ENCODE measurements at places on chromosomes 11 and 22.

GRCh38 chr11:45580399-45580798, 85.0 kb downstream of the CHST1 start:
- DNase-seq, result no peak

DNA sequence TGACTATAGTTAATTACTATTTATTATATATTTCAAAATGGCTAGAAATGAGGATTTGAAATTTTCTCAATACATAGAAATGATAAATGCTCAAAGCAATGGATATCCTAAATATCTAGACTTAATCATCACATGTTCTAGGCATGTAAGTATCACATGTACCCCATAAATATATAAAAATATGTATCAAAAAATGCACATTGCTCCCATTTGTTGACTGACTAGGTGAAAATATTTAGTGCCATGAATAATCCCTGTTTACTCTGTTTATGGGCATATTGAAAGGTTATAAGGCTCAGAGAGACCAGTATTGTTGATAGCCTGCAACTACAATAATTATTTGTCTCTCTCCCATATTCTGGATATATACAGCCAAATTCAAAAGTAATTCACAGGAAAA, 3.1 kb downstream of the HBE1 start:
- no peak for DNase-seq

GRCh38 chr11:69854713-69855112, 35.5 kb upstream of the FGF3 start:
- no peak for DNase-seq

DNA sequence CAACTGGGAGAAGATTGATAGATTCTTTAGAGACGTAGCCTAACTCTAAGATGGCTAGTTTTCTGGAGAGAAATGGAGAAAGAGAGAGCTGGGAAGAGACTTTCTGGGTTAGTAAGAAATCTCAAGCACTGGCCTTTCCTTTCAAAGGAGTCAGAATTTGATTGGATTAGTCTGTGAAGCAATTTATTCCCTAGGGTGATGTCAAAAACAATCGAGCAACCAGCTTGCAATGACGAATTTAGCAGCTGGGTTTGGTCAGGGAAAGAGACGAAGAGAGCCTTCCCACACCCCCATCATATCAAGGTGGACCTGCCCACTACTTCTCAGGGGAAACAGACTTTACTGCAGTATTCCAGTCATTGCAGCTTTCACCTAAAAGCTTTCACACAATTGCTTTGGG, 10.8 kb downstream of the KRTAP5-6 start:
- no peak for DNase-seq

DNA sequence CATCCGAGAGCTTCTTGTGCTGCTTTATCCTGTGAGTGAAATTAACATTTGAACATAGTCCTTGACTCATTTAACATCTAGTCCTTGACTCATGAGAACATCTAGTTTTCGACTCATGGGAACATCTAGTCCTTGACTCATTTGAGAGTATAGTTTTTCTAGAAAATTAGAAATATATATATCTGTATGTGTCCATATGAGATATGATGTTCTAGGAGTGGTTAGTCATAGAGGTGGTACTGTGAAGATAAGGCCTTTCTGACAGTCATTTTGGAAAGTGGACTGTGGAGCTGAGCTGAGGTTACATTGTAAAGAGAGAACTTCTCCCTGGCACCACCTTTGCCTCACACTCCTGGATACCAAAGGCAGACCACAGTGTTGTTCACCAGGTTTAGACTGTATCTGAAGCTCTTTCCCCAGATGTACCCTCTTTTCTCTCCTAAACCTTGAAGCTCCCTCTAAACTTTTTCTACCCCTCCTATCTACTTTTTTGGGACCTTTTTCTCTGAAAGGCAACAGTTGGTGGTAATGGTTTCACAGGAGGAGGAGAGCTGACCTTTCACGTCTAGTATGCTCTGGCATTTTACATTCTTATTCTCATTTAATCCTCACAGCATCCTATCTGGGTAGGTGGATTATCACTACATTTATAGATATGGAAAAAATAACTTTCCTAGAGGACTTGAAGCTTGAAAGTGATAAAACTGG, 67.2 kb downstream of the PPP2R1B start:
- no peak for DNase-seq

GRCh38 chr11:30902929-30903328, 316.8 kb upstream of the MPPED2 start:
- DNase-seq, result no peak

GRCh38 chr11:100640646-100641045, 46.4 kb upstream of the ARHGAP42 start:
- DNase-seq, result no peak

DNA sequence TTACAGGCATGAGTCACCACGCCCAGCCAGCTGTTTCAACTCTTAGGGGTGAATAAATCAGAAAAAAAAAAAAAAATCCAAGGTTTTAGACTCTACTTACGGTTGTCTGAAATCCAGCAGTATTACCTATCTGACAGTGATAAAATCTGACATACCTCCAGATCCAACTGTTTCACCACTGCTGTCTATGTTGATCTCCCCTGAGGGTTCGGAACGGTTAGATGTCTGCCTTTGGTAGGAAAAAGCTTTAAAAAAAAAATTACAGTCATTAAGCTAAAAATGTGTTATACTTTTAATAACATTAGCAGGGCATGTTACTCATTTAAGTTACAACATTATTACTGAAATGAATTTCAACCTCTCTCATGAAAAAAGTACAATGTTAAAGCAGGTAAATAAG, 21.1 kb downstream of the NCAPD3 start:
- no peak for DNase-seq

GRCh38 chr11:68186061-68186460, 27.0 kb downstream of the KMT5B start:
- DNase-seq, result no peak

- no peak for DNase-seq
Measured at GRCh38 chr11:2794046-2794967, 91.3 kb downstream of the CDKN1C start.

DNA sequence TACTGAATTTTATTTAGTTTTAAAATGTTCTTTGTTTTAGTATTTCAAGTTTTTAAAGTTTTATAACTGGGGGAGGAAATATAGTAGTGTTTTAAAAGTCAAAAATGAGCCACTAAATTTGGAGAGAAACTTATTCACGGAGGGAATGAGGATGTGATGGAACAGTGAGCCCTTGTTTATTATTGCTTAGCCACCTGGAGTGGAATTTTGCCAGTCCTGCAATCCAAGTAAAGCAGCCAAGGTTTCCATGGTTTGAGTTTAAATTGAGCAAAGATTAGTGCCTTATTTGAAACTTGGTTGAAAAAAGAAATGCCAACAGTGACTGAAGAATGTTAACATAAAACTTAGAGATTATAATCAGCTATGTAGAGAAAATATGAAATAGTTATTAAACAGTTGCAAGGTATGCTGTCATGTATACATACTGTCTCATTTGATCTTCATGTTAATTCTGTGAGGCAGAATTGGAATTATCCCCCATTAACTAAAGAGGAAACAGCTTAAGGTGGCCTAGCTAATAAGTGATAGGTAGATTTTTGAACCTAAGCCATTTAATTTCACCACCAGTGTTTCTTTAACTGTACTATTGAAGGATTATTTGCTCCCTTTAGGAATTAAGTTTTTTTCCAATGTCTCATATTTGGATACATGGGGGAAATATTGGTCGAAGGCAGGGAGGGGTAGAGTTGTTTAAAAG, 36.4 kb downstream of the SWAP70 start:
- DNase-seq, result no peak

DNA sequence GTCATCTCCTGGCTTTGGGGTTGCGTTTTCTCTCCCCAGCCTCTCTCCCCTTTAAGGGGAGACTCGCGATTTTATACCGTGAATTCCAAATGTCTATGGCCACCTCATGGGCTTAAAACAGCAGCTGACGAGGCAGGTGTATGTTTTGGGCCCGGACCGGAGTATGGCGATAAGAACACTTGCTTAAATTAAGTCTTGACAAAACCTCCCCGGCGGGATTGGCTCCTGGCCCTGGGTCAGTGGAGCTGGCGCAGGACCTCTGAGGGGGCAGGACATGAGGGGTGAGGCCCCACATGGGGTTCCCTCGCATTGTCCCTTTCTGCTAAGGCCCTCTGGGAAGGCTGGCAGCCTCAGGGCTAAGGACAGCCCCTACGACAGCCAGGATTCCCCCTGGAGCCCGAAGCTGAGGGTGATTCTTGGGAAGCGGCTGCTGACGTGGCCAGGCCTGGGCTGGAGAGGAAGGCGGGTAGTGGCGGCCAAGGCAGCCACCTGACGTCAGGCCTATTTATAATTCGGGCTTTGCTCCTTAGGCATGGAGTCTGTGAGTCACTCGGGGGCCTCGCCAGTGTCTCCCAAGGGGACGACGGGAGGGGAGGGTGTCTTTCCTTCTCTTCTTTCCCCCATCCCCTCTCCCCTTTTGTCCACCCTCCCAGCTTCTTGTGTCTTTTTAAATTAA, 12.7 kb downstream of the MYO18B start:
- no peak for DNase-seq

- peak; percentile 35 for DNase-seq
Measured at GRCh38 chr11:100681064-100681502, 6.0 kb upstream of the ARHGAP42 start.

- peak; percentile 3 for DNase-seq
Measured at GRCh38 chr11:112129656-112130055, 34.2 kb downstream of the IL18 start.

DNA sequence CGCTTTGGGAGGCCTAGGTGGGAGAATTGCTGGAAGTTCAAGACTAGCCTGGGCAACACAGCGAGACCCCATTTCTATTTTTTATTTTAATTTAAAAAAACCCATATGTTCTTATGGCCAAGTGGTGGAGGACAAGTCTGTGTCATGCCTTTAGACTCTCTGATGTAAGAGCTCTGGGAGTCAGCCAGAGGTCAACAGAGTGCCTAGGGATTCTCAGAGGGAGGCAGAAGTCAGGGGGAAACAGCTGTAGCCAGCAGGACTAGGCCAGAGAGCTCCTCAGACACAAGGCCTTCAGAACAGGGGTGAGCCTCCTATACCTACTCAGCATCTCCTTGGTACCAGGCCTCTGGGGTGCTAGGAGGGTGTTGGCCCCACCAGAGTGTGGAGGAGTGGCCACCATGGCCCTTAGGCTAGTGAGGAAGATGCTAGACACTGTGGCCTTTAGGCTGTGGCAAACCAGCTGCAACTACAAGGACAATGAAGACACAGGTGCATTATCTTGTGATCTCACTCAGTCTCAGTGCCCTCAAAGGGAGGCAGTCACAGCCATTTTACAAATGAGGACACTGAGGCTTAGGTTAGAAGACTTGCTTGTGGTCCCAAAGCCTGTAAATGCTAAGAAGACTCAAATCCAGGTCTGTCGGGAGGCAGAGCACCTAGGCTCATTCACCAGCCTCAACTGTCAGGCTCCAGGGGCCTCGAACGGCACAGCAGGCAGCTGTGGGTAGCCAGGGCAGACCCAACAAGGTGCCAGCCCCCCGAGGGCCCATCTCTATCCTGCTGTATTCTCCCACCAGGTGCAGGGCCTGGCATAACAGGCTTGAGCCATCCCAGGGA, 5.0 kb downstream of the ZP1 start:
- DNase-seq, result no peak

DNA sequence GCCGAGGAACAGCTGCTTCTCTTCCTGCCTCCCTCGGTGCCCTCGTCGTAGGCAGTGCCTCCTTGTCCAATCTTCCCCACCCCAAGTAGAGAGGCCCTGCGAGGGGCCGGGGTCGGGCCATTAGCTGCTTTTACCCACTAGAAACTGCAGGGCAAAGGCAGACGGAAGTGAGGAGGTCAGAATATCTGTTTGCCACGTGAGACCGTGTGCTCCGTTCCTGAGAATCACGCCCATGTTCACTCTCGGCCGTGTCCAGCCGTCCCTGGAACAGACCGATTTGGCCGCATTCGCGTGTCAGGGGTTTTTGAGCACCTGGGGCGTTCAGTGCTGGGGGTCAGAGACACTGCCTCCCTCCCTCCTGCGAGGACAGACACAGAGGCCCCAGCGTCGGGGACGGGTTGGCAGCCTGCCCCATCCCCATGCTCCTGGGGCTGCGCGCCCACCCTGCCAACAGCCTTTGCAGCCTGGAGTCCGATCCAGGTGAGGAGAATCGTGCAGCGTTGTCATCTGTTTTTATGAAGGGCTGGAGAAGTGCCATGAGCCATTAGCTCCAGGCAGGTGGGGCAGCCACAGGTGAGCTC, 982.2 kb downstream of the BRD1 start:
- no peak for DNase-seq

GRCh38 chr11:72005347-72006260, 6.9 kb downstream of the IL18BP start:
- DNase-seq, result no peak

DNA sequence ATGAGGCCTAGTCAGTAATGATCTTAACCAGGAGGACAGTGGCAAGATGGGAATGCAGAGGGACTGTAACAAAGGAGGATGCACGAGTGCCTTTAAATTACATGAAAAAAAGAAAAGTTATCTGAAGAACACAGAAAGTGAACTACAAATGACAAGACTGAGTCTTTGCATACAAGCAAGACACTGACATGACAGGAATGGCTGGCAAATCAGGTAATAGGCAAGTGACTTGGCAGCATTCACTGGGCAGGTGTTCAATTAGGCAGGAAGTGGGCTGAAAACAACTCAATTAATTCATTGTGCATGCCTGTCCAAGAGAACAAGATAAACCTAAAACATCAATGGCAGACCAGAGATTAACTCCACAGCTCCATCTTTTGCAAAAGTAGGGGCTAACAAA, 24.0 kb downstream of the SMCO4 start:
- DNase-seq, result no peak

GRCh38 chr11:116547571-116547970, 225.2 kb downstream of the BUD13 start:
- no peak for DNase-seq

DNA sequence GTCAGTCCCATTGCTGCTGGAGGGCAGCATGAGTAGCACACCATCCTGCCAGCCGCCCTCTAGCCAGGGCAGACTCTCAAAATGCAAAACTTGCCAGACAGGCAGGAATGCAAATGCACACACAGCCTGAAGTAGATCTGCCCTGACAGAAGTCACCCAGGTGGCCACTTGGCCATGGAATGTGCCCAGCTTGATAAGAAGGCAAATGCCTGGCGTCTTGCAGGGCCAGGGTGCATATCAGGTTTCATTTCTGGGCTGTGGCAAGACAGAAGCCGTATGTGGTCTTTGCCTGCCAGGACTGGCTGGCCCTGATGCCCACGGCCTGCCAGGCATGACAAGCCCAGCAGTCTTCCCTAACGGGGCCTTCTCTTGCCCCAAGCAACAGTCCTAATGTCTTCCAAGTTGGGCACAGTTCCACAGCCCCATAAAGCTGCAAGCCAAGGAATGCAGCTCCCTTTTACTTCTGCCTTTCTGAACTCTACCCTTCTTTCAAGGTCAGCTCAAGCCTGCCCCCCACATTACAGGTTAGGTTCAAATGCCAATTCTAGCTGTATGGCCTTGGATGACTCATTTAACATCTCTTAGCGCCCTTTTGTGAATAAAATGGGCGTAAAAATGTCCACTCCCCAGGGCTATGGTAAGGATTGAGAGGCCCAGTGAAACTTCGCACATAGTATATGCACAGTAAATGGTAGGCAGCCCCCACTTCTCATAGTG, 29.7 kb downstream of the POU2AF3 start:
- DNase-seq, result no peak

All from SIG-M5 (cell line).